ENCODE measurements at places on chromosomes 2 and 18.

- no peak for DNase-seq
Measured at GRCh38 chr2:217797661-217798069, 205.1 kb downstream of the TNS1 start.

- DNase-seq = no peak
Measured at GRCh38 chr2:46148369-46148736, 148.9 kb upstream of the EPAS1 start.

DNA sequence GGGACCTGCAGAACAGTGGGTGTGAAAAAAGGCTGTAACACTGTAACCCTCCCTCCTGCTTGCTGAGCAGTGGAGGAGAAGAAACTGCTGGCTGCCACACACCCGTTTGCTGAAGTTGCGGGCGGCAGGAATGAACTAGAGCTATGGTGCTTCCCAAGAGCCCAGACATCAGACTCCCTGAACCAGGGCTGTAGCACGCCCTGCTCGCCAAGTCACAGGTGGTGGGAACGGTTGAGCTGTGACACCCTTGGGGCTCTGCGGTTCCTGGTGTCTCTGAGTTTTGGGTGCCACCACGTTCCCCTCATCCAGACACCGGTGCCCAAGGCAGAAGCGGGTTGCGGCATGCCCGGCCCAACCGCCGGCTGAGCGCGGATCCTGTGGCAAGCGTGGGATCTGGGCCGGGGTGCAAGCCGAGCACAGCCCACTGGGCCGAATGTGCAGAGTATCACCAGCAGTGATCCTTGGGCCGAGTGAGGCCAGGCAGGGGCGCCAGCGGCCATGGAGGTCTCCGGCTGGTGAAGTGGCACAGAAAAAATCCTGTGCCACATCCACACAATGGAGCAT is 15.0 kb upstream of the ADI1 start:
- DNase-seq = no peak

GRCh38 chr2:9984217-9984739 is 32.8 kb downstream of the GRHL1 start:
- DNase-seq = no peak

DNA sequence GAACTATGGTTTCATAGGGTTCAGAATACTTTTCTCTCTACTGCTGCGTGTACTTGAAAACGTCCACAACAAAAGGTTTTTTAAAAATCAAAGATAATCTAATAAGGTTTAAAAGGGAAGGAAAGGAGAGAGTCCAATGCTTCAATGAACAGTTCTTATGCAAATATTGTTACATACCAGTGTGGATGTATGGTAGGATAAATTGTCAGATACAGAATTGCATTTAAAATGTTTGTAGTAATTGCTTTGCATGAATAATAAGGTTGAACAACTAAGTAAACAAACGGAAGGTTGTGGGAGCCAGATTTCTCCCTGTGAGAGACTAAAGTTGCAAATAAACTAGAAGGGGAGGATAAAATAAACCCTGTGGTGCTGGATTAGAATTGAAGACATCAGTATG is 53.8 kb upstream of the RBBP8 start:
- DNase-seq = no peak

GRCh38 chr18:6563896-6564295 is 149.2 kb upstream of the L3MBTL4 start:
- no peak for DNase-seq

- no peak for DNase-seq
Measured at GRCh38 chr2:178152542-178152941, 40.3 kb downstream of the RBM45 start.

GRCh38 chr2:47569658-47570475 is 166.9 kb downstream of the MSH2 start:
- DNase-seq = no peak

GRCh38 chr2:120470041-120470965 is 124.4 kb downstream of the INHBB start:
- DNase-seq = no peak

DNA sequence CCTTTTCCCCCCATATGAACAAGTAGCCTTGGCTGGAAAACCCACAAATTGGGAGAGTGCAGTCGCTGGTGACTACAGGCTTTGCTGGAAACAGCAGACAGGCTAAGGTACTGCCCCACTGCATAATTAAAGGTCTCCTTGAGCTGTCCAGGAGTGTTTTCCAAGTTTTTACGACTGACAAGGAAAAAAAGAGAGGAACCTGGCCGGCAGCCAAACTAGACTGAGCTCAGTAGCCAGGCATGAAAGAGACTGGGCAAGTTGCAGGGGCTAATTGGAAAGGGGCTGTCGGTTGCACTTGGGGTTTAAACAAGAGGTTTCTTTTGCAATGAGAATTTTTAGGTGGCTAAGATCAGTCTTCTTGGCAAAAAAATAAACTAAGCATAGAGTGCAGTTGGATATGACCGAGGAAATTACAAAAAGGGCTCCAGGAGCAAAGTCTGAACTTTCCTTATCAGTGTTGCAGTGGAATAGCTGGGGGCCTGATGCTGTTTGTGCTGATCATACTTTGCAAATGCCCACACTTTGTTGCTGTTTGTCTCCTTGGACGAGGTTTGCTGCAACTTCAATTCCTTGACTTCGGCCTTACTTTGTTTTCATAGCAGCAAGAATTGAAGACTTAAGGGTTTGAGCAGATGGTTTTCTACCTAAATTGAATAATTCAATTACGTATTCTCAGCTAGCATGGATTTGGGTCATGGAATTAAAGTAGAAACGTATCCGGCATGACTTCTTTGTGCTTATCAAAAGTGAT is 2.1 kb downstream of the GULP1 start:
- no peak for DNase-seq

- no peak for DNase-seq
Measured at GRCh38 chr2:16553226-16553625, 112.4 kb downstream of the CYRIA start.

GRCh38 chr2:238841542-238842164 is 6.2 kb upstream of the TWIST2 start:
- no peak for DNase-seq
